LHCN-M2 (cell line): ENCODE measurements at places on chromosomes 1 and 21. TPM values are rescaled to one million over a fixed set of nuclear protein-coding genes. Genes with fewer than 3 reads are reported as not detected.

DNA sequence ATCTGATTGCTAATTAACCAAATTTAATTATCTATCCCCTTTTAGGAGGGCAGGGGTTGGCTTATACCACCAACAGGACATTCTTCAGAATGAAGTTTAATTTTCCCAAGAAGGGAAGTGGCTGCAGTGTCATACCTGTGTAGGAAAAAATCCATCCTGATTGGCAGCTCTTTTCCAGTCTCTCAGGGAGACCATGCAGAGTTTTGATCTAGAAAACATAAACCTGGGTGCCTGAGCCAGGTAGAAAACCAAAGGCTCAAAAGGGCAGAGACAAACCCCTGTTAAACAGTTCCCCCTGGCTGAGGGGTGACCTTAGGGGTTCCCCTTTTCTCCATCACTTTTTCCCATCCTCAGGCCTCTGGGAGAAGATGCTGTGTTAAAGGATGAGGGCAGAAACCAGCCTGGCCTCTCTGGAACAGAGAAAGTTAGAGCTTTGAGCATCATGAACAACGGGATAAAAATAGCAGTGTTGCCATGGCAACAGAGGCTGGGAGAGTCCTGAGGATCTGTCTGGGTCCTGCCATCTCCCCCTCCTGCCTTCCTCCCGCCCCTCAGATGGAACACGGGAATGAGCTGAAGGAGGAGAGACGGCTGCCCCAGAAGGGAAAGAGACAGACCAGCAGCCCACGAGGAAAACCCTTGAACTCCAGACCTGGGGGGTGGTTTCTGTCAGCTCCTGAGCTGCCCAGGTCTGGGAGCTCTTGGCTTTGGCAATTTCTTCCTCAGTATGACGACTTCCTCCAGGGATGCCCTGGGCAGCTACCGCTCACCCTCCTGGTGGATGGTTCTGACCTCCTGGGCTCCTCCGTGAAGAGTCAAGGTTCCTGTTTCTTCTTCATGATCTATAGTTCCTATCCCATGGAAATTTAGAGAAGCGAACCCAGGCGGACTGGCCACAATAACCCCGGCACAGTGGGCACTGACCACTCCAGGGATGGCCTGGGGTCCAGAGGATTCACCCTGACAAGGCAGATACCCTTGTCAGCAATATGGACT, 14.0 kb upstream of the LEMD1 start:
- DNase-seq = no peak

Gene ARL8A
- 25.6 and 28.1 TPM in 2 replicates for total RNA-seq

DNA sequence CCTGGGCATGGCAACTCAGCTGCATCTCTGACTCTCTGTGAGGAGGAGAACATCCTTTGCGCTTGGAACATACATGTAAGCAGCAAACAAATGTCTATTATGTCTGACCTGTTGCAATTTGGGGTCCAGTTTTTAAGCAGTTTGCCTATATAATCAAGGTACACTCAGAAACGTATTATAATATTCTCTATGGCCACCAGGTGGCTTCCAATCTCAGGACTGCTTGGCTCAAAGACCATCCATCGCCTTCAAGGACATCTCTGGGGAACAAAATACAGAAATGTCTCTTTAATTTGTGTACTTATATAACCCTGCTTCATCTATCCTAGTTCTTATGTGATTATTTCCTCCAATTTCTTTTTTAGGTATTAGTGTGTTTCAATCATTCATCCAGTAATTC, 227.2 kb downstream of the OLFM3 start:
- DNase-seq = peak; percentile 9

DNA sequence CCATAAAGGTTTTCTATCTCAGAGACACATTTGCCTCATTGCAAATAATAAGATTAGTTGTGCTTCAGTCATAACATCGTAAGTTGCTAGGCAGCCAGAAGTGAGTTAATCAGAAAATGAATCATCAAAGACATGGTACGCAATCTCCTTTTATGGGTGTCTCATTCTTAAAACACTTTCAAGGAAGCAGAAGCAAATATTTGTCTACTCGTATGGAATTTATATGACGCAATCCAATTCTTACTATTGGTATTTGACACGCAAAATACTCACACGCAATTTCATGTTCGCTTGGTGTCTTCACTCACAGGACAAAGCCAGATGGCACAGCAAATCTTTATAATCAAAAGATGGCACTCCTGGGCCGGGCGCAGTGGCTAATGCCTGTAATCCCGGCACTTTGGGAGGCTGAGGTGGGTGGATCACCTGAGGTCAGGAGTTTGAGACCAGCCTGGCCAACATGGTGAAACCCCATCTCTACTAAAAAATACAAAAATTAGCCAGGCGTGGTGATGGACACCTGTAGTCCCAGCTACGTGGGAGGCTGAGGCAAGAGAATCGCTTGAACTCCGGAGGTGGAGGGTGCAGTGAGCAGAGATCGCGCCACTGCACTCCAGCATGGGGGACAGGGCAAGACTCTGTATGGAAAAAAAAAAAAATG, 56.4 kb downstream of the HLCS start:
- peak; percentile 96 for DNase-seq

DNA sequence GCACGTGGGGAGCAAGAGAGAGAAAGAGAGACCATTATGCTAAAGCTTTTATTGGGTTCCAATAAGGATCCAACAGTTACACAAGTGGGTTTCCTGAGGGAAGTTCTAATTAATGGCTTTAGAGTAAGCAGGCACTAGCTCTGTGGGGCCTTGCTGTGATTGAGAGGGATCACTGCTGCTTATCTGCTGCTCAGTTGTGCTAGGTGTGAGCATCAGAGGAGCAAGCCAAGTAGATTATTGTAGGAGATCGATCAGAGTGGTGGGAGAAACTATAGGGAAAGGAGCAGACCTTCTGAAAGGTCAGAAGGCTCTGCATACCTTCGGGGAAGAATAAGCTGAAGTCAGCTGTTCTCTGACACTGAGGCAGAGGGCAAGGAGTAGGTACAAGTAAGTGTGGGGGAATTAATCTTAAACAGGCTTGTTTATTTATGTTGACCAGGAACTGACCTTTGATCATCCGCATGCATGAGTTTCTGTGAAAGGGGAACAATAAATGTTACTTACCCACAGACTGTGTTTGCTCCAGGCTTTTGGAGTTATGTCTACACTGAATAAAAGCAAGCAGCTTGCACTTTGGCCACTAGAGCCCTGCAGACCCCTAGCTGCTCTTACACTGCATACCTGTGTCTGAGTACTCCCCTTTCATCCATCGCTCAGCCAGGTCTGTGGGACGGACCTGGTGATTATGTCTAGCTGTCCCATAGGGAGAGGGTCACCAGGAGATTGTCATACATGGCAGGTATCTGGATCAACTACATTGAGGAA, 89.7 kb downstream of the TNNI3K start:
- DNase-seq = no peak

Gene NUF2
- total RNA-seq = 78.2 and 82.9 TPM in 2 replicates

Gene C8A
- not detected in 2 replicates for total RNA-seq

Gene PTGFR
- total RNA-seq = 26.5 and 32.8 TPM in 2 replicates

Gene CLCA1
- total RNA-seq = not detected in 2 replicates

Gene FMO3
- not detected in 2 replicates for total RNA-seq

GRCh38 chr1:18536915-18537314, 56.2 kb downstream of the KLHDC7A start:
- DNase-seq = no peak

- peak; percentile 48 for DNase-seq
Observed at GRCh38 chr1:3319874-3320245, 134.6 kb upstream of the ARHGEF16 start.

DNA sequence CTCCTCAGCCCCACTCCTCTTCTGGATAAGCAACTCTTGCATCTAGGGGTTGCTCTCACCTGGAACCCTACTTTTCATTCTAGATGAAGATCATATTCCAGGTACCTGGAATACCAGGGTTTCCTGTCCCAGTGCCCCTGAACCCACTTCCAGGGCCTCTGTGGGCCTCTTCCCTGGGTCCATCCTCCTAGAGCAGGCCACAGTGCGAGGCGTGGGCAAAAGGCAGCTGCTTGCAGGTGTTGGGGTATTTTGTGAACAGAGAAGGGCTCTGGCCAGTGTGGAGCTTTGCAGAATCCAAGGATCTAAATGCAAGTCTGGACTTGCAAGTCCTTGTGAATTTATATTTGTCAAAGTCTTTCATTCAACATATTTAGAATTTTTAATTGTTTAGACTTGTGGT, 240.4 kb upstream of the POU3F1 start:
- DNase-seq = no peak

GRCh38 chr1:119079881-119080280, 60.6 kb downstream of the WARS2 start:
- no peak for DNase-seq

GRCh38 chr1:66413136-66413837, 120.7 kb upstream of the SGIP1 start:
- no peak for DNase-seq
